ENCODE measurements at places on chromosomes 11 and 22.

GRCh38 chr22:25582946-25583345, 18.5 kb downstream of the GRK3 start:
- peak; percentile 17 for DNase-seq

DNA sequence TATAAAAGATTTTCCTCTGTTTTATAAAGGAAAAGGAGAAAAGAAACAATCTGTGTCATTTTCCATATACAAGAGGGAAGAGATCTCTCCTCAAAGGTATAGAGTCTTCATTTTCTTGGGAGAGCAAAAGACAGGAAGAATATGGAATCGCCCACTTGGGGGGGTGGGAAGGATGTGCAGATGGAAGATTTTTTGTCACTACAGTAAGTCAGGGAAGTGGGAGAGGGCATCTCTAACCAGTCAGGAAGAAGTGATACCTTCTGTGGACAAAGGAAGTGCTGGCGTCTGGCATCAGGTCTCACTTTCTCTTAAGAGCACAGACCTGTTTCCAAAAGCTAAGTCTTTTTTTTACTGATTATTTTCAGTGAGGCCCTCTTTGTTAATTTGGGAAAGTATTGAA, 1.4 kb downstream of the PRR14L start:
- peak; percentile 55 for DNase-seq

GRCh38 chr11:123484448-123484847, 54.4 kb downstream of the GRAMD1B start:
- DNase-seq: no peak

- no peak for DNase-seq
Measured at GRCh38 chr11:118338637-118339061, 3.9 kb downstream of the CD3D start.

DNA sequence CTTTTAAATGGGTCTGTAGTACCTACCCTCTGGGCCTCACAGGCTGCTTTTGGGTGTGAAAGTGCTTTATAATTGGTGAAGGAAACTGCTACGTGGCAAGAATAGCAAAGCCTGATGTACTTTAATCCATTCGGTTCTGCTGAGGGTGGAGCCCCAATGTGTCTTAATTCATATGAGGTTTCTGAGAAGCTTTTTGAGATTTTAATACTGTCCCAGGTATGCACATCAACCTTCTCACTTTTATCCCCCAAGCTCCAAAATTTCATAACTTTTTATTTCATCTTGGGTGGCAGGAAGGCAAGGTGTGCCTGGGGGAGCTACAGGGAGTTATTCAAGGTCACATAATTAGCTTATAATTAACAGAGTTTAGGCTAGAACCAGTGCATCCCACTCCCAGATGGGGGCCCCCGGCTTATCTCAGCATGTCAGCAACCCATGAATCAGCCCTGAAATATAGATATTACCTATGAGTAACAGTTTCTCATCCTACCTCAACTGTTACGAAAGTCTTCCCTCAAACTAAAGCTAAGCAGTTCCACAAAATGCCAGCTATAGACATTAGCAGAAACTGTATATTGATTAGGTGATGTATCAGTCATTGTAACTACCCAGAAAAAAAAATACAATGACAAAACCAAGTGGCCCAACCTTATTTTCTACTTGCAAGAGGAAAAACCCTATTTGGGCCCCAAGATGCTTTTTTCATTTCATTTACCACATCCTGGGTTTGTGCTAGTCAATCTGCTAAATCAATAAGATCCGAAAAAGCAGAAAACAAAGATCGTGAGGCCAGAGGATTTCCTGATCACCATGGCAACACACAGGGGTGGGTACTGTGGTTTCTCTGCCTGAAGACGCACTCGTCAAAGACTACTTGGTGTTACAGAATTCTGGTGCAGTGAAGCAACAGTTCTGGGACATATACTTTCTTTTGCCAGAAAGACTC, 26.7 kb downstream of the CD44 start:
- DNase-seq: no peak

- DNase-seq: no peak
Measured at GRCh38 chr22:50039669-50040443, 18.2 kb downstream of the TTLL8 start.

DNA sequence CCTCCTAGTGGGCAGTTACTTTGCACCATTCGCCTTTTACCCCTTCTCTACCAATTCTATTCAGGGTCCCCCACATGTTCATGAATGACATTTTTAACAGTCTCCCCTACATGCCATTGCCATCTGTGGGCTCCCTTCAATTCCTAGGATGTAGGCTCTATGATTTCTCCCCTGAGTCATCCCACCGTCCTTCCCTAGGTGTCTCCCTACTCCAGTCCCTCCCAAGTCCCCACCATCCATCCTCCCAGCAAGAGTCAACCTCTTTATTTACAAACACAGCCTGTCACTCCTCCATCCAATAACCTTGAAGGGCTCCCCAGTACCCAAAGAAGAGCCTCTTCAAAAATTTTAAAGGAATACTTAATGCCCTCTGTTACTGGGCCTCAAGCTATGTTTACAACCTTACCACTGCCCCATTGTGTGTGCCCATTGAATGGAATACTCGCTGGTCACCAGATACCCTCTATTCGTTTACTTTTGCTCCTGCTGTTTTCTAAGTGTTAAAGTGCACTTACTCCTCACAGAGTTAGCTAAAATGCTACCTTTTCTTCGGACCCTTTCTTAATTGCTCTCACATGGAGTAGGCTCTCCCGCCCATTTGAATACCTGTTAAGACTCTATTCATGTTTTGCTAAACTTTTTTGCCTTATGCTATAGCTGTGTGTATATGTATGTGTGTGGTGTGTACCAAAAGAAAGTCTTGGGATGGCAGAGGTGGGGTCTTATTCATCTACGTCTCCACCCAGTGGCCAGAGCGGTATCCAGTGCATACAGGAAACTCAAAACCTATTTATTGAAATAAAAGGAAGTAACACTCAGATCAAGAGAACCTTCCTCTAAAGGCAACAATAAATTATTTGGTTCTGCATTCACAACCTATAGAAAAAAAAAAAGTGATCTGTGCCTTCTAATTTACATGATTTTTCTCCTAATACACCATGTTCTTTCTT, 235.8 kb upstream of the CCDC90B start:
- no peak for DNase-seq

- no peak for DNase-seq
Measured at GRCh38 chr11:8610532-8611116, 16.6 kb upstream of the STK33 start.

GRCh38 chr11:19013181-19013857, 47.2 kb downstream of the MRGPRX2 start:
- no peak for DNase-seq

DNA sequence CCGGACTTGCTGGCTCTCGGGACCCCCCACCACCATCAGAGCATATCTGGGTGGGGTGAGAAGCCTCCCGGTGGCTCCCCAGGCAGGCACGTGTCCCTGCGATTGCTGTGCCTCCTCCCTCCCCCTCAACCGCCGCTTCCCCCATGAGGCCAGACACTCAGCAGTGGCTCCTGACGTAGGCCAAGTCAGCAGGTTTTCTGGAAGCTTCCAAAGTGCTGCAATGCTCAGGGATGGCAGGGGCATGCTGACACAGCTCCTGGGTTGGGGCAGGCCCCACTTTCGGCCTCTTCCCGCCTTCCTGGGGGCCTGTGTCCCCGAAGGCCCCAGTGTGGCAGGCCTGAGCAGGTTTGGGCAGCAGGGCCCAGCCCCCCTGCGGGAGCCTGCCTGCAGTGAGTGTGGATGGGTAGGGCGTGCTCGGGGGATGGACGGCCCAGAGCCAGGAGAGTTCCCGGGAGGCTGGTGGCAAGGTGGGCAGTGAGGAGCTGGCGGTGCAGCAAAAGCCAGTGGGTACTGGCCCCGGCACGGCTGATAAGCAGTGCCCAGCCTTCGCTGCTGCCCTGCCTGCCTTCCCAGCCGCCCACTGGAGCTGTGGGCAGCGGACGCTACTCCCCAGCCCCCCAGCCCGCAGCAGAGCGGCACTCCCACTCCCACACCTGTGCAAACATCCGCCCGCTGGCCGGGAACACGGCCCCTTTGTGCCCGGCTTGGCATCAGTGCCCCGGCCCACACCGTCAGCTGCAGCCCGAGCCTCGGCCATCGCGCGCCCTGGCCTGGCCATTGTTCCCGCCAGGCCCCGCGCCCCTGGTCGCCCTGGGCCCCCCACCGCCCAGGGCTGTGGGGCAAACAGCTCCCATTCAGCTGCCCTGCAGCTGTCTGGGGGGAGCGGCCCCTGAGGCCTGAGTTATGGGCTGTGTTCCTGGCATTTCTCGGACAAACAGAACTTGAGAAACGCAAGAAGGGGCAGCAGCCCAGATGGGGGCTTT, 125.0 kb downstream of the KCNQ1OT1 start:
- no peak for DNase-seq

- DNase-seq: peak; percentile 31
Measured at GRCh38 chr11:3109921-3110706, 52.9 kb upstream of the CARS1 start.

DNA sequence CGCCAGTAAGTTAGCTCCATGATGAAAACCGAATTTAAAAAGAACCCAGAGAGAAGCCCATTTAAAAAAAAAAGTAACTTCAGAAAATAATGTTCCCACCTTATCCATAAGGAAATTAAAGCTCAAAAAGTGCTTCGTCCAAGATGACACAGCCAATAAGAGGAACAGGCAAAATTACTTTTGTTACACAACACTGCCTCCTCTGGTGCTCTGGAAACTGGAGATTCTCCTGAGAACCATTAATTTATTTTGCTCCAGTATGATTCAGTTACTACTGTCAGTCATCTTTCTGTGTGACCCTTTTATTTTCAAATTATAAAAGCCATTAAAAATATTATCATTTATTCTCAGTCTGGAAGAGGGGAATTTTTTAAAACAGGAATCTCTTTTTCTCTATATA, 2.0 kb downstream of the IFT27 start:
- peak; percentile 67 for DNase-seq

DNA sequence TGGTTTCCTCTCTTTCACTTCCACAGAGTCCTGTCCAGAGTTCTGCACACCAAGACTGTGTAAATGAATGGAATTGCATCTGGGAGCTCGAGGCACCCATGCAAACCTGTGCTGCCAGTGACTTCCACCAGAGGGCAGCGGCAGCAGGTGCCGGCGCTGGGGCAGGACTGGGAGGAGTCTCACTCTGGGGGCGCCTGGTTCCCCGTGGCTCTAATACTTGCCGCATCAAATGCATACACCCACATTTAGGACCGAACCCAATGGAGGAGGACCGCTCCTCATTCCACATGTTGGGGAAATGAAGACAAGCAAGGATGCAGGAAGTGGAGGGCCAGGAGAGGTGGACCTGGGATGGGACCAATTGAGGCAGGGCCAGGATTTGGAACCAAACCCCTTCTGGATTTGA, 1.1 kb upstream of the CD6 start:
- peak; percentile 41 for DNase-seq

- no peak for DNase-seq
Measured at GRCh38 chr11:120057028-120057330, 80.9 kb downstream of the TRIM29 start.

DNA sequence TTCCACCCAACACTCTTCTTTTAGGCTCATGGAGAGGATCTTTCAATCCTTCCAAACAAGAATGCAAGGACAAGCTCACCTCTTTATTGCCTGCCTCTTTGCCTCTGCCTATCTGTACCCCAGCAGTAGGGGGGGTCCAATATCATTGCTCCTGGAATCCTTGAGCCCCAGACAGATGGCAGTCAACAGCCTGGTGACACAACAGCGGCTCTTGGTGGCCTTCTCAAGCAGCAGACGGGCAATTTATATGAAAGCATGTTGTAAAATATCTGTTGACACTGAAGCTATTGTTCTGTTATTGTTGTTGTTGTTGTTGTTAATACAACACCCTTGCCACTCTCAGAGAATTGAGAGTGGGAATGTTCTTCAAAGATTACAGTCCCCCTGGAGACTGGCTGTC, 480.0 kb upstream of the CADM1 start:
- DNase-seq: no peak

DNA sequence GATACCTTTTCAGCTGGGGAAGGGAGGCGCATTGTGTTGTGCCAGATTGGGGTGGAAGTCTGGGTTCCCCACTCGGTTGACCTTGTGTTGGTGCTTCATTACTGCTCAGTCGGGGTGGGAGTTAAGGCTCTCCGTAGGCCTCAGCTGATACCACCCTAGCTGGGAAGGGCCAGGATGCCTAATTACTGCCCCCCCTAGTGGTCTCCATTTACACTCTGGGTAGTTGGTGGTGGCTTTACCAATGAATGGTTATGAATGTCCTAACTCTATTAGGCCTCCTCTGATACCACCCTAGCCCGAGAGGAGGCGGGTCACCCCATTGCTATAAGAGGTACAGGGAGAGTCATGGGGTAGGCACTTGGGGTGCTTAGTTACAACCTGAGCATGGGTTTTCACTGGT, 27.5 kb upstream of the HIKESHI start:
- DNase-seq: no peak

DNA sequence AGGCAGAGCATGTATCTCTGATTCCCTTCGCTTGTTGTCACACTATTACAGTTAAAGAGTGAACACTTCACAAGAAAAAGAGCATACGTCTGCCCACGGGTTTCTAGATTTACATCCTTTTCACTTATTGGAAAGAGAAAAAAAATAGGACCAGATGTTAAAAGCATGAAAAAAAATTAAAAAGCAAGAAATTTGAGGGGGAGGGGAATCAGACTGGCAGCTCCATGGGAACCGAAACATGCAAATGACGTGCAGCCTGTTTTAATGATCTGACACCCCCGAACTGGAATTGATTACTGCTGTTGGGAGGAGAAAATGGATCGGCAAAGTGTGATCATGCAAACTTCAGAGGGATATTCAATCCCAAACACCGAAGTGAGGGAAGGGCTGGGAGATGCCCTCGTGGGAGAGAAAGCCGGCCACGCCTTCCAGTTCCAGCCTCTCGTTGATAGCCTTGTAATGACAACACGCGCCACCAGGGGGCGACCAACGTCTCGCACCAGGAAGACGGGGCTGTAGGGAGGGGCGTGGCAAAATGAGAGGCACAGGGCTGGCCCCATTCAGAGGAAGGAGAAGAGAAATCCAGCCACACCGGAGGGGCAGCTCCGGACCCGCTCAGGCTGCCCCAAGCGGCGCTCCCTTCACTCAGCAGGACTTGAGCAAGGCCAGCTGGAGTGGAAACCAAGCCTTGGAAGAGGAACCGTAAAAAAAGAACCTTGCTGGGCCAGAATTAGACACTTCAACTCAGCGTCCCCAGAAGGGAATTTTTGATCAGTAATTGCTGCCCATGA, 53.8 kb upstream of the SYT13 start:
- DNase-seq: peak; percentile 86

DNA sequence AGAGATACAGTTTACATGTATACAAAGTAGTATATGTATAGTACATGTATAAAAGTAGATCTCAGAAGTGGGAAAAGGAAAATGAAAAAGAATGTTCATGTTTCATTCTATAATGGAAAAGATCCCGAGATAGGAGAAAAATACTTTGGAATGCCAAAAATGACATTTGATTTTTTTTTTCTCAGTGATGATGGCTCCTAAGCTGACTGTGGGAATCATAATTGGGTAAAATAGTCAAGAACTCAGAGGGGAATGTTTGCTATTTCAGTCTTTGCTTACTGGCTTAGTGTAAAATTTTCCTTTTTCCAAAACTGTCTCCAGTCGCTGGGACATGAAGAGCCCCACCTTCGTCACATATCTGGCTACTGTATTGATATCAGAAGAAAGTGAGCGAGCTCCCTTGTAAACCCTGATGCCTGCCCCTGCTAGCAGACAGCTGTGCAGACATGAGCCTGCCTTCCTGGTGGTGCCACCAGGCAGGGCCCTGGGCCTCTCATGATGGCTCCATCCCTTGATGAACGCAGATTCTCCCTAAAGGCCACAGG, 944.6 kb downstream of the NTM start:
- DNase-seq: no peak

Data from RKO (cell line).